ENCODE measurements at places on chromosomes 7 and 10.

DNA sequence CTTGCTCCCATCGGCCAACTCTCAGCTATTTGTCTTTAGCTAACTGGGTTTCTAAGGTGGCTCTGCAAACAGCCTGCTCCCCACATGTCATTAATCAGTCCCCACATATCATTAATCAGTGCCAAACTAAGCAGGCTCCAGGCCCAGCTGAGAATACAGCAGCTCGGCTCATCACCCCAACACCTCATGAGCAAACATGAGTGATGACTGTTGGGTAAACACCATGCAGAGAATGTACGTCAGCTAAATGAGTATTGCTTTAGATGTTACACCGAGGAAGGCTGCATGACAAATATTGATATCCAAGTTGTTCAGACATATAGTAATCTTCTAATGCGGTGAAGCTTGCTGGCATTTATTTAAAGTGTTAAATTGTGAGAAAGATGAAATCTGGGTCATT lies 187.5 kb upstream of the AOAH start:
- no peak for DNase-seq

GRCh38 chr10:77240041-77240652 lies 397.5 kb downstream of the KCNMA1 start:
- DNase-seq: no peak

- no peak for DNase-seq
Measured at GRCh38 chr7:128405471-128406313, 4.1 kb downstream of the IMPDH1 start.

DNA sequence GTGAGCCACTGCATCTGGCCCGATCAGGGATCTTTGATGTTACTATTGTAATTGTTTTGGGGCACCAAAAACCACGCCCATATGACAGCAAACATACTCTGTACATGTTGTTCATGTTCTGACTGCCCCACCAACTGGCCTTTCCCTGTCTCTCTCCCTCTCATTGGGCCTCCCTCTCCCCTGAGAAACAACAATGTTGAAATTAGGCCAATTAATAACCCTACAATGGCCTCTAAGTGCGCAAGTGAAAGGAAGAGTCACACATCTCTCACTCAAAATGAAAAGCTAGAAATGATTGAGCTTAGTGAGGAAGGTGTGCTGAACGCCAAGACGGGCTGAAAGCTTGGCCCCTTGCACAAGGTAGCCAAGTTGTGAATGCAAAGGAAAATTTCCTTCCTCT lies 50.3 kb upstream of the SDK1 start:
- no peak for DNase-seq

DNA sequence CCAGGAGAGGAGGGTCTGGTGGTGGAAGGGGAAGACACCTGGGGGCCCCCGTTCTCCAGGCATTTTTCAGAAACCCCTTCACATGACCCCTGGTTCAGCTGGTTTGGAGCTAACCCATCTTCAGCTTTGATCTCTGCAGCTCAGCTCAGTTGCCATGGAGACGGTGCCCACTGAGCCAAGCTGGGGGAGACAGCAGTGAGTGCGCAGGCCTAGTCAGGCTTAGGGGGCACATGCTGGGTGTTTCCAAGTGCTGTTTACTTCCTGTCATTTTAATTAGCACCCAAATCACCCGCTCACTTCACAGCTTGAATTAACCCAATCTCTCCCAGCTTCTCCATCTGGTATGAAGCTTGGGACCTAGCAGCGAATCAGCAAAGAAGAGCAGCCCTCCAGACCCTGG lies 9.0 kb downstream of the SPOCK2 start:
- DNase-seq: no peak

DNA sequence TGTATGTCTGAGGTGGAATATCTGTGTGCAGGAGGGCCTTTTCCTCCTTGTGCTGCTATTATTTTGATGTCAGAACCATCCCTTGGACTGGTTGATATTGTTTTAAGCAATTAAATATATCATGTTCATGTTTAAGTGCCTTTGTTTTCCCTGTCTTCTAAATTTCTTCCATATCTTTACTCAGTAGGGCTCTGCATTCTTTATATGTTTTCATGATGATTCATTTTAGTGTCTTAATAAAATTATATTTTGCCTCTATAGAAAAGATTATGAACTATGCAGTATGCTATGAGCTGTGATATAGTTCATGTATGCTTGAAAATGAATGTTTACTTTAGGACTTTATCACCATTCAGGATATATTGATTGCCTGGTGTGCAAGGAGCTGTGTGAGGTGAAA lies 34.8 kb downstream of the AHR start:
- DNase-seq: no peak

DNA sequence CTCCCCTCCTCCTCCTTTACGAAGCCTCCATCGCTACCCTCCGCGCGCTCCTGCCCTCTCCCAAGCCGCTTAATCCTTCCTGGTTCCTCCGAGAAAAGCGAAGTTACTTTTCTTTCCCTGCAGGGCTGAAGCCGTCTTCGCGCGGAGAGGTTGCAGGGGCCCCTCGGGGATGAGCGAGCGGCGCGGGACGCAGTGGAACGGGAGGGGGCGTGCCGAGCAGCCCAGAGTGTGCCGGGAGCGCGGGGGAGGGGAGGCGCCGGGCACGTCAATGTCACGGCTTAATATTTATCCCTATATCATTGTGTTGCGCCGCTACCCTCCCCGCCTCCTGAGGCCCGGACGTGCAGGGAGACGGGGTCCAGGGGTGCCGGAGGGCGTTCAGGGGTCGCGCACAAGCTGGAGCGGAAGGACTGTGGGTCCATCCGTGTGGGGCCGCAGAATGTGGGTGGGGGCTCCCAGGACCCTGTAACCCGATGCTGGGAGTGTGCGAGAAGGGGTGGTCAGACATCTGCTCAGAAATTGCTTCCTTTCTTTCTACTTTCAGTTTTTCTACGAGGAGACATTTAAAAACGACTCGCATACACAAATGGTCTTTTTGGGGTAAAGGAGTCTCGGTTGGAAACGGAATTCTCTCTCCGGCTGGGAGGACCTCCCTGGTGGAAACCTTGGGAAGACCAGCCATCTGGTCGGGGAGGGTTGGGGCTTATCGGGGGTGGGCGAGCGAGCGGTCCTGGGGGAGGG lies 2.4 kb downstream of the CDK6 start:
- no peak for DNase-seq

DNA sequence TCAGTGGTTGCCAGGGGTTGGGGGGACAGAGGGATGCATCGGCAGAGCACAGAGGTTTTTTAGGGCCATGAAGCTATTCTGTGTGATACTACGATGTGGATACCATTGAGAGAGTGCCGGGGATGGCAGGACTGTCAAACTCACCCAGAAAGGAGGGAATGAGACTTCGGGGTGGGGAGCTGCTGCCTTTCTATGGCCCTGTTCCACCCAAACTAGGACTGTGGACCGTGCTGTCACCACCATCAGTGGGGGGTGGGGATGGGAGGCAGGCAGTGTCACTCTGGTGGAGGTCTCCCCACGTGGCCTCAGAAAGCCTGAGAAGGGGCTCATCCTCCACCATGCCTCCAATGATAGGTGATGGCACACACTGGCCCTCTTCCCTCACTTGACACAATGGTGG lies 146.2 kb downstream of the PTPN20 start:
- DNase-seq: no peak

DNA sequence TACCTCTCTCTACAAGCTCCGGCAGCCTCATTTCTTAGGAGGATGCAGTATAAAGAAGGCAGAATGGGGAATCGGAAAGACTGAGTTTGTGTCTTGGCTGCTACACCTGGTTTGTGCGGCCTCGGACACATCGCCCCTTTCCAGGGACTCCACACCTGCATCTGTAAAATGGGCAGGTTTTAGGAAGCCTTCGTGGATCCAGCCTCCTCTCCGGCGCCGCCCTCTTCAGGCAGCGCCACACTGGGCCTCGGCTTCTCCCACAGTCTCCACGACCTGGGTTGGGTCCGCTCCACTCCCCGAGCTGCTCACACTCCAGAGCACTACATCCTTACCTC lies 341 bp downstream of the GOT1 start:
- no peak for DNase-seq

DNA sequence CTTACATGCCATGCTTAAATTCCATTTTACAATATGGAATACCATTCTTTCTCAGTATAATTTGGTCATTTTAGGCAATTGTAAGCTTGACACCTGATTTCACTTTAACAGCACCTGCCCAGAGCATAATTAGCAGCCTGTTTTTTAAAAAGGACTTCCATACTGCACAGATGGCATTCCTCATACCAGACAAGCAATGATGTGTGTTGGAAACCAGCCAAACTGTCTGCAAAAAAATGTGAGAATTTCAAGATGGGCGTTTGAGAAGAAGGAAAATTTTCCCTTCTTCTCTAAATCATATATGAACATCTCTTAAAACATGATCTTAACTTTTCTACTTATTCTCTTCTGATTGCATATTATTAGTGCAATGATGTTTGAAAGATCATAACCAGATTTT lies 40.4 kb upstream of the AGMO start:
- DNase-seq: no peak

DNA sequence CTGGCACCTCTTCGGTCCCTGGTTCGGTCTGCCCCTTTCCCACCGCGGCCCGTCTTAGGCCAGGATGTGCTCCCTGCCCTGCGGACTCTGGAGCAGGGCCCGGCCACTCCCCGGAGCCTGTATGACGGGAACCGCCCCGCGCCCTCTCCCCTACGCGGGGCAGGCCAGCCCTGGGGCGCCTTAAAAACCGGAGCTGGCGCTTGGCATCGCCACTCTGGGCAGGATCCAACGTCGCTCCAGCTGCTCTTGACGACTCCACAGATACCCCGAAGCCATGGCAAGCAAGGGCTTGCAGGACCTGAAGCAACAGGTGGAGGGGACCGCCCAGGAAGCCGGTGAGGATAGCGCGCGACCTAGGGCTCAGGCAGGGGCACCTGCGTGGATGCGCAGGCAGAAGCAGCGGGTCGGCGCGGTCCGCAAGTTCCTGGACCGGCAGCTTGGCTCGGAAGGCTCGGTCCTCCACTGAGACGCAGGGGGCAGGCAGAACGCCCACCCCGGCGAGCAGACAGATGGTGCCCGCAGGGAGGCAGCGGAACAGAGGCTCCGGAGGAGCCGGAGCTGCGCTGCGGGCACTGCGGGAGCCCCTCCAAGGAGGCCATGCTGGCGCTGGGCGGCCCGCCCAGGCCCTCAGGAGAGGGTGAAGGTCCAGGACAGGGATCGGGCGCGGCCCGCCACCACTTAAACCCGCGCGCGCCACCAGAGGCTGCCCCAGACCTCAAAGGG lies at the start of gene ADIRF:
Gene ADIRF, plus strand, starts transcription at position 212 of the 723 bp plus-strand sequence. Its CDS starts 63 bp downstream, at position 275.
- DNase-seq: no peak

DNA sequence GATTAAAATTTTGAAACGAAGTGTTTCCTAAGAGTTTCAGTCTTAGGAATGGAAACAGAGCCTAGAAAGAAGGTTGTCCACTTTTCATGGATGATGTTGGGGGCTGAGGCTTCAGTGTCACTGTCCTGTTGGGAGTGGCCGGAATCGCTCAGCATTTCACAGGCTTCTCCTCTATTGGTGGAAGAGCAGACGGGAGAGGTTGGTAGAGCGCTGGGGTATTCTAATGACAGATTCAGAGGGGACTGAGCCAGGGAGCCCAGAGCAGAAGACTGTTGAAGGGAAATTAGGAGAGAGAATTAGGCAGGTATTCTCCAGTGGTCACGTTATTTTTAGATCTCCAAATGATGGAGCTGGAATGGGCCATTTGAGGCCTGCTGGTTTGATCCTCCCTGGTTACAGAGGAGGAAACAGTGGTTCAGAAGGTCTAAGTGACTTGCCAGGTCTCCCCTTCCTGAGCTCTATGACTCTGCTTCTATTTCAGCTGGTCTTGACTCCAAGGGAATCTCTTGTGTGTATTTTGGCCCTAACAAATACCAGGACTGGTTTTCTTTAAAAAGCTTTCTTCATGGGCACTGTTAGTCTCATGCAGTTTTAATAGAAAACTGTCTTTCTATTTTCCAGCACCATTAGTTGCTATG lies 35.7 kb upstream of the EEPD1 start:
- no peak for DNase-seq

GRCh38 chr7:158497627-158498026 lies 90.0 kb downstream of the PTPRN2 start:
- no peak for DNase-seq

DNA sequence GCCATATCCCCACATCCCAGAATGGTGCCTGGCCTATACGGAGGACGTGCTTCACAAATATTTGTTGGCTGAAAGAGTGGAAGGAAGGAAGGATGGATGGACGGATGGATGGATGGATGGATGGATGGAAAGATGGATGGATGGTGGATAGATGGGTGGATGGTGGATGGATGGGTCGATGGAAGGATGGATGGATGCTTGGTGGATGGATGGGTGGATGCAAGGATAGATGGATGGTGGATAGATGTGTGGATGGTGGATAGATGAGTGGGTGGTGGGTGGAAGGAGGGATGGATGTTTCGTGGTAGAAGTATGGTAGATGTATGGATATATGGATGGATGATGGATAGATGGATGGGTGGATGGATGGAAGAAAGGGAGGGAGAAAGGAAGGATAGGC lies 10.8 kb downstream of the CHAT start:
- DNase-seq: no peak

DNA sequence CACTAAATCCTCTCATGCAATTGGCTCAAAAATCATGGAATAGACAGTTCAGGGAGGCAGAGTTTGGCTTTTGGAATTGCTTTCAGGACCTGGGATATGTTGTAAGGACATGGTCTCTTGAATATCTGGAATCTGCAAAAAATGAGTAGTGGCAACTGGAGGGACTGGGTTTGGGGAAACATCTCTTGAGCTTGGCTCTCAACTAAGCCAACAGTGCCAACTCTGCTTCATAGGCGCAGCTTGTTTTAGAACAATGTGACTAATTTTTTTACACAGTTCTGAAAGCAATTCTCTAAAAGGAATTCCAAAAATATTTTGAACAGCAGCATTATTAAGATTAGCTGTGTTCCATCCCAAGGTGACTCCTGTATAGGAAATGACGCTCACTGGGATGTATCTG lies 121.5 kb upstream of the DPP6 start:
- DNase-seq: no peak

- DNase-seq: no peak
Measured at GRCh38 chr7:31741852-31742251, 54.8 kb downstream of the PPP1R17 start.

GRCh38 chr7:92834507-92835260 lies 1.7 kb downstream of the CDK6 start:
- DNase-seq: no peak

All from AG09309 (cell line).